ENCODE measurements at places on chromosomes 11 and 22.

DNA sequence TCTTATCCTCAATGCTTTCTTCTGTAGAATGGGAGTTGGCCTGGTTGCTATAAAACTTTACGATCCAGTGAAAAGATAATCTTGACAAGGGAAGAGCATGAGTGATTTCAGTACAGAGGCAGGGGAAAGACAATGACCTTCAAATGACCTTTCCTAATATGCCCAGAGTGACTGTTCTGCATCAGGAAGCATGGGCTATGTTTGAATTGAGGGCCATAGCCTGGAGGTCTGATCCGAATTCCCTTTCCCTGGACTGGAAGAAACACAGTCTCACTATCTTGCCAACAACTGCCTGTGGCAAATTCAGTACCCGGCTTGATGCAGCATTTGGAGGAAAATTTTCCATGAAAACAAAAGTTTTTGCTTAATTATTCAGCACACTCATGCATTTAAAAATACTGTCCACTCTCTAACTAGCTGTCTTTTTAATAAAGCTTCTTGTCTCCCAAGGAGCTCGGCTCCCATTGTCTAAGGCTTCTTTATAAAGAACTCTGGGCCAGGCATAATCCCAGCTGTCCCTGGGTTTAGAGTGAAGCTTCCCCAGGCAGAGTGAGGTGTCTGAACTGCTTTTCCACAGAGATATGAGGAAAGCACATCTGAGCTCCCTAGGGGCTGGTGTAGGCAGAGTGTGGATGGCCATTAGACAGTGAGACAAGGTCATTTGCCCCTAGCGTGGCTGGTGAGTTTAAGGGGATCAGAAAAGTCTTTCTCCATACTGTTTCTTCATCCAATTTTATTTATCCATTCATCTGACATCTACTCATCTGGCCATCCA, 132.7 kb upstream of the CADM1 start:
- no peak overlapping the region for H3K27ac ChIP-seq
- no peaks in the 10 kb centered on the region for H3K4me1 ChIP-seq
- no peaks in the 10 kb centered on the region for H3K27me3 ChIP-seq
- no peaks in the 10 kb centered on the region for H3K36me3 ChIP-seq
- no peak for DNase-seq

DNA sequence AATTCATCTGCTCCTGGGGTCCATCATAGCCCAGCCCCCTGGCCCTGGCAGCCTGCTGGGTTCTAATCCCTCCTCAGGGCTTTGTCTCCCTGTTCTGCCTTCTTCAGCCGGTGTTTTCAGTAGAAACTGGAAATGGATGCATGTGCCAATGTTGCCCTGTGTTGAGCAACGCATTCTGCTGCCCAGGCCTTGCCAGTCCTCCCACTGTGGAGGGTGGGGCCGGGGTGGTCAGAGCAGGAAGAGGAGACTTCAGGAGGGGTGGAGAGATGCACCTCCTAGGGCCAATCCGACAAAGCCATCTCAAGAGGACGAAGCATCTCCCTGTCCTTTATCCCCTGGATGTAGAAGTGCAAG, 27.6 kb upstream of the ZBTB16 start:
- H3K4me1 ChIP-seq = peaks cover 13% of the 10 kb centered on the region
- H3K36me3 ChIP-seq = no peaks in the 10 kb centered on the region
- no peaks in the 10 kb centered on the region for H3K27me3 ChIP-seq

GRCh38 chr22:35742342-35743100, 24.8 kb downstream of the APOL5 start:
- no peak overlapping the region for H3K4me3 ChIP-seq
- no peak for DNase-seq

GRCh38 chr11:117789241-117789640, 7.8 kb downstream of the DSCAML1 start:
- DNase-seq = no peak
- no peaks in the 10 kb centered on the region for H3K27me3 ChIP-seq
- H3K36me3 ChIP-seq = no peaks in the 10 kb centered on the region
- H3K27ac ChIP-seq = no peak overlapping the region
- no peaks in the 10 kb centered on the region for H3K4me1 ChIP-seq

- no peak overlapping the region for H3K4me3 ChIP-seq
- H3K36me3 ChIP-seq = no peaks in the 10 kb centered on the region
- no peaks in the 10 kb centered on the region for H3K27me3 ChIP-seq
- peak; percentile 18 for DNase-seq
Measured at GRCh38 chr22:47225931-47226633, 463.6 kb downstream of the TBC1D22A start.

GRCh38 chr11:110121204-110121603, 28.0 kb downstream of the ZC3H12C start:
- no peaks in the 10 kb centered on the region for H3K27me3 ChIP-seq
- peaks cover 16% of the 10 kb centered on the region for H3K4me1 ChIP-seq
- DNase-seq = no peak

DNA sequence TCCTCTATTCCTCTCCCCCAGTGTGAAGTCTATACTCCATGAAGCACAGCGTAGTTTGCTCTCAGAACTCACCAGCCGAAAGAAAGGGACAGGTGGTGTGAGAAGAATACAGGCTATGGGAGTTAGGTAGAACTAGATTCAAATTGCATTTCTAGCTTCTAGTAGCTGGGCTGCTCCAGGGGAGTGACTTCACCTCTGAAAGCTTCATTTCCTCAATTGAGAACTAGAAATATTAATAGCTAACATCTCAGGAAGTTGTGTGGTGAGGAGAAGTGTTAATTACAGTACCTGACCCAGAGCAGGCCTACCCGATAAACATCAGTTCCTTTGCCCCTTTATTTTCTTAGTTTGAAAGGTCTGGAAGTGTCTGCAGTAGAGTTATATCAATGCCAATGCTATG, 484.7 kb upstream of the TENM4 start:
- H3K4me3 ChIP-seq = no peak overlapping the region
- H3K4me1 ChIP-seq = no peaks in the 10 kb centered on the region
- H3K27ac ChIP-seq = no peak overlapping the region
- DNase-seq = no peak
- no peaks in the 10 kb centered on the region for H3K36me3 ChIP-seq
- H3K27me3 ChIP-seq = no peaks in the 10 kb centered on the region

DNA sequence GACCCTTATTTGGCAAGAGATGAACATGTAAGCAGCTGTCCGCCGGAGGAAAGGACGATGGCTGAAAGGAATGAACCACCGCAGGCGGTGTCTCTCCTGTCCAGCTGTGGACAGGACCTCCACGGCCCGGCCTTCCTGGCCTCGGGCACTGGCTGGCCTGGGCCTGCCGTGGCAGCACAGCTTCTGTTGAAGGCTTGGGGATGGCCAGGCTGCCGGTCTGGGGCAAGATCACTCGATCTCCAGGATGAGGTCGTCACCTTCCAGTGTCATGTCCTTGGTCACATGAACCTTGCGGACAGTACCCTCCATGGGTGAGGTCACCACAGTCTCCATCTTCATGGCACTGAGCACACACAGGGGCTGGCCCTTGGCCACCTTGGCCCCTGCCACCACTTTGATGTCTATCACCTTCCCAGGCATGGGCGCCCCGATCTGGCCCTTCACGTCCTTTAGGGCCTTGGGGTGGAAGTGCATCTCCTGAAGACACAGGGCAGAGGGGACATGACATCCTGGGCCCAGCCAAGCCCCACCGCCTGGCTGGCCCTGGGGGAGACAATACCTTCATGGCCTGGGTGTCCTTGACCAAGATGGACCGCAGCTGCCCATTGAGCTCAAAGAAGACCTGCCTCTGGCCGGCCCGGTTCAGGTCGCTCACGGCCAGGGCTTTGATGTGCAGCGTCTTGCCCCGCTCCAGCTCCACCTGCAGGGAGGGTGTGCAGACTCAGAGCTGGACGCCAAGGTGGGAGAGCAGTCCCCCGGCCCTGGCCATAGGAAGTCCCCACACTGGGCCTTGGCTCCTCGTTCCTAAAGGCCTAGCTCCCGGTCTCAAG, 5.6 kb downstream of the RCE1 start:
- peaks cover 13% of the 10 kb centered on the region for H3K4me1 ChIP-seq
- H3K36me3 ChIP-seq = peaks cover 27% of the 10 kb centered on the region
- H3K27ac ChIP-seq = no peak overlapping the region
- H3K4me3 ChIP-seq = no peak overlapping the region
- no peak for DNase-seq
- no peaks in the 10 kb centered on the region for H3K27me3 ChIP-seq

- no peaks in the 10 kb centered on the region for H3K36me3 ChIP-seq
- H3K4me1 ChIP-seq = no peaks in the 10 kb centered on the region
- H3K27me3 ChIP-seq = no peaks in the 10 kb centered on the region
- H3K27ac ChIP-seq = peak overlapping the region; percentile 85
- H3K4me3 ChIP-seq = peak overlapping the region; percentile 80
Measured at GRCh38 chr11:126357055-126357962, 1.8 kb downstream of the ST3GAL4 start.
